ENCODE measurements at places on chromosomes 6 and 20.

DNA sequence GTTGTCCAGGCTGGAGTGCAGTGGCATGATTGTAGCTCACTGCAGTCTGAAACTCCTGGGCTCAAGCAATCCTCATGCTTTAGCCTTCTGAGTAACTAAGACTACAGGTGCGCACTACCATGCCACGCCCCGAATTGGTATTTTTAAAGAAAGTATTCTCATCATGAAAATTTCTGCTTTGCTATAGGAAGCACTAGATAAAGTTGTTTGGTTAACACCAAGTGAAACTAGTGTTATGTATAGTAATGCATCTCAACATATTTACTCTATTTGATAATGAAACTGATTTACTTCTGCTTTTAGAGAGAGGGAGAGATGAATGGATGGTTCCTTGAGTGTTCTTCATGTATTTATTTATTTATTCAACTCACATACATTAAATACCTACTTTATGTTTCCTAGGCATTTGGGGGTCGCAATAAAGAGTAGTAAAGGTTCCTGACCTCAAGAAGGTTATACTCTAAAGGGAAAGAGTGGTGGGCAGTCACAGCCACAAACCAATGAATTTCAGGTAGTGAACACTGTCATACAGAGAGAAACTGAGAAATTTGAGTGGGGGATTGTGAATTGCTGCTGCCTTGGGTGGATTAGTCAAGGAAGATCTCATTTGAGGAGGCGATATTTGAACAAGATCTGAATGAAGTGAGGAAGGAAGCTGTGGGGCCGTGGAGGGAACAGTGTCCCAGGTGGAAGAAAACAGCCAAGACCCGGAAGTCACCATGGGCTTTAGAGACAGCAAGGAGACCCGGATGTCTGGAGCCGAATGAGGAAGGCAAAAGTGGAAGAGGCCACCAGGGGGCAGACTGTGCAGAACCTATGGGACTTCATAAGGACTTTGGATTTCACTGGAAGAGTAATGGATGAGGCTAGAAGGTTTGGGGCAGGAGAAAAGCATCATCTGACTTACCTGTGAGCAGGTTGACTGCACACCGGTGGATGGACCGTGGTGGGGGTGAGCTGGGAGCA lies 185.6 kb downstream of the TSHZ2 start:
- peak; percentile 8 for DNase-seq

DNA sequence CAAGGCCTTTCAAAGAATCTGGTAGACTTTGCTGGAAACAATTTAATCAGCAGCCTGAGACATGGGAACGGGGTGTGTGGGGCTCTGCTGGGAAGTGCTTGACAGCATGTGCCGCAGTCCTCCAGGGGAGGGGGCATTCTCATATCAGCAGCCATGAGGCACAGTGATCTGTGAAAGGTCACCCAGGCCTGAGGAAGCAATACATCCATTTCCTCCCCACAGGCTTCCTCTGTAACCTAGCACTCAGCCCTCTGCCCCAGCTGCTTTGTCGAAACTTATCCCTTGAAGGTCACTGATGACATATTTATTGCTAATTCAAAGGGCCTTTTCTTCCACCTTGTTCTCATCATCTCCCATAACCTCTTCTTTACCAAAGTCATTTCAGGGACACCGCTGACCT lies 103.3 kb downstream of the TNFAIP3 start:
- DNase-seq, result no peak

DNA sequence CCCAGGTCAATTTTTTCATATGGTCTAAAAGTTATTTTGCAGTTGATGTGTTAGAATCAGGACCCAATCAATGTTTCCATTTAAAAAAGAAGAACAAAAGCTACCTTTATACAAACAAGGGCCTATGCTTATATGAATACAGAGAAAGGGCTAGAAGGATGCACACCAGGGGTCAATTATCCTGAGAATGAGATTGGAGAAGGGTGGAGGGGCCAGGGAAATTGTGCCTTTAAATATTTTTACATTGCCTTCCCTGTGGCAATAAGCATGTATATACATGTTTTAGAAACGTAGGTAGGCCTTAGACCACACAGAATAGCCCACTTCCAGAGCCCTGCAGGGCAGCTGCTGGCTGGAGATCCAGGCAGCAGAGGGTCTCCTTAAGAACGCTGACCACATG lies 12.7 kb downstream of the EXOC2 start:
- no peak for DNase-seq

DNA sequence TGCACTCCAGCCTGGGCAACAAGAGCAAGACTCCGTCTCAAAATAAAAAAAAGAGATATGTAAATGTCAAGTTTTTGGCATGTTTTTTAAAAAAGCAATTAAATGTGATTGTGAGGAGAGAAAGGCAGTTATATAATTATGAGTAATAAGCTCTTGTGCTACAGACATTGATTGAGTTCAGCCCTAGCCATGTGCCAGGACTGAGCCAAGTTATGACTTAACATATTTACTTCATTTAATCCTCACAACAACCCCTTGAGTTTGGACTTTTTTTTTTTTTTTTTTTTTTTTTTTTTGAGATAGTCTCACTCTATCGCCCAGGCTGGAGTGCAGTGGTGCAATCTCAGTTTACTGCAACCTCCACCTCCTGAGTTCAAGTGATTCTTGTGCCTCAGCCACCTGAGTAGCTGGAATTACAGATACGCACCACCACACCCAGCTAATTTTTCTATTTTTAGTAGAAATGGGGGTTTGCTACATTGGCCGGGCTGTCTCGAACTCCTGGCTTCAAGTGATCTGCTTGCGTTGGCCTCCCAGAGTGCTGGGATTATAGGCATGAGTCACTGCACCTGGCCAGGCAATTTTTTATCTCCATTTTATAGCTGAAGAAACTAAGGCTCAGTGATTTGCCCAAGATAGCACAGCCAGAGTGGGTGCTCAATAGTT lies 15.0 kb upstream of the CSE1L start:
- DNase-seq, result no peak

DNA sequence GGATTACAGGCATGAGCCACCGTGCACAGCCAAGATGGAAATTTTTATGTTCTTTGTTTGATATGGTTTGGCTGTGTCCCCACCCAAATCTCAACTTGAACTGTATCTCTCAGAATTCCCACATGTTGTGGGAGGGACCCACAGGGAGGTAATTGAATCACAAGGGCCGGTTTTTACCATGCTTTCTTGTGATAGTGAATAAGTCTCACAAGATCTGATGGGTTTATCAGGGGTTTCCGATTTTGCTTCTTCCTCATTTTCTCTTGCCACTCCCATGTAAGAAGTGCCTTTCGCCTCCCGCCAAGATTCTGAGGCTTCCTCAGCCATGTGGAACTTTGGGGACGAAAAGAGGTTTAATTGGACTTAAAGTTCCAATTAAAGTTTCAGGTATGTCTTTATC lies 14.6 kb downstream of the EEF1A1 start:
- no peak for DNase-seq

DNA sequence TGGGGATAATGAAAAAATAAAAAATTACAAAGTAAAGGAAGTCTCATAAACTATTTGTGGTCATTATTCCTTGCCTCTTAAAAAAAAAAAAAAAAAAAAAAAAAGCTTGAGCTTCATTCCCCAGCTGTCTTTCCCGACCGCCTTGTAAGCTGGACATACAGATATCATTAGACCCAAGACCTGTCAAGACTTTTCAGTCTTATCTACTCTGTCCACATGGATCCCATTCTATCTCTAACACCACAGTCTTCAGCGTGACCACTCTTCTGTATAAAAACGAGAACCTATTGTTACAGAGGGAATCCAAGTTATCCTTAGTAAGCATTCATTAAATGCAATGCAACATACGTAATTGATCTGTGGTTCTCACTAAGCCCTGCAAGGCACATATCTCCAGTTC lies 423.5 kb downstream of the MEI4 start:
- no peak for DNase-seq

DNA sequence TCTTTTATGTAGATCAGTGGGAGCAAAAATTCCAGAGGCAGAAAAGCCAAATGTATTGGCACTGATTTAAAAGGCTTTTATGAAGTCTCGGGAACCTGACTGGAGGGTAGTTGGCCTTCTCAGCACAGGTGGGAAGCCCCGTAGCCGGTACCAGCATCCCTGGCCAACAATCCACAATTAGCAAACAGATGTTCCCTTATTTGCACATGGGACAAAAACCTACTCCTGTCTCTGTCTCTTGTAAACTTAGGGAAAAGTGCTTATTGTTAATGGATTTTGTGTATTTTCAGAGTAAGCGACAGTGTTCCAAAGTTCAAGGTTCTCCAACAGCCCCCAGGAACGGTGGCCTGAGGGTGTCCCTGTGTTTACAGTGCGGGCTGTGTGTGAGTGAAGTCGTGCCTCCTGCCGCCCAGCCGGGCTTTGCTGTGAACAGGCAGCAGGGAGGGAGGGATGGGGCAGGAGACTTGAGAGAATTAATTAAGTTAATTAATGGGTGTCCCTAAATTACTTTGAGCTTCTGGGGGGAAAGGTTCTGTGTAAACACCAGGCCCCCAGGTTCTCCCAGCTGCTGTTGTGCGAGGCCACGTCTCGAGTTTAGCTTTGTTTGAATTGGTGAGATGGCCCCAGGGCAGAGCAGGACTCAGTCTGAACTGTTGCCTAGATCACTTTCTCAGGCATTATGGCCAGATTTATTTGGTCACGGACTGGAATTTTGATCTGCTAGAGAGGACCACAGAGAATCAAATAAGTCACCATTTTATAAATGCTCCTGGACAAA lies 3.9 kb downstream of the SYNJ2 start:
- no peak for DNase-seq

DNA sequence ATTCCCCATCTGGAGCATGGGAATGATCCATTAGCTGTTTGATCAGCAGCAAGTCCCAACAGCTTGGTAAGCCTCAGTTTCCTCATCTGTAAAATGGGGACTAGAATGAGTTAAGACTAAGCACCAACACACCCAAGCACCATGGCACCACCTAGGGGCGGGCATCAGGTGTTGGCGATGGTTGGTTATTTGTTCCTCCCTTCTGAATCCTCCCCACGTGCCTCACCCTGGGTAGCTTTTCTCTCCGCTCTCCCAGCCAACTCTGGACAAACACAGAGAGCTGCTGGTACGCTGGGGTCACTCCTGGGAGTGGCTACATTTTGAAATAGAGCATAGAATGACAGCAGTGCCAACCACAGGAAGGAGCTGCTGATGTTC lies 13.3 kb upstream of the ITPR3 start:
- DNase-seq, result no peak

- DNase-seq, result no peak
Measured at GRCh38 chr6:77561768-77562314, 91.0 kb upstream of the MEI4 start.

GRCh38 chr6:160238761-160239751 lies 19.6 kb downstream of the SLC22A2 start:
- no peak for DNase-seq

DNA sequence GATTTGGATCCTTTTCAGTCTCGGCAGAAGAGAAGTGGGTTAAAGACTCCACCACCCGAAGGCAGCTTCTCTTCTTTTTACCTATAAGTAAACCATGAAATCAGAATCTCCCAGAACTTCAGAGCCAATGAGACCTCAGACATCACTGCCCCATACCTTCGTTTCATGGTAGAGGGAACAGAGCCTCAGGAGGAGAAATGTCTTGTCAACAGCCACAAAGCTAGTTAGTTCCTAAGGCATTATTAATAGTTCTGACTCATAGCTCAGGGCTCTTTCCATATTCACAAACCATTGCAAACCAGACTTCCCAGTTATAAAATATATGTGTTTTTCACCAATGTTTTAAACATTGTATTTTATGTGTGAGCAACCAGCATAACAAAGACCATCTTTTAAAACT lies 118.7 kb upstream of the RIPOR2 start:
- no peak for DNase-seq

DNA sequence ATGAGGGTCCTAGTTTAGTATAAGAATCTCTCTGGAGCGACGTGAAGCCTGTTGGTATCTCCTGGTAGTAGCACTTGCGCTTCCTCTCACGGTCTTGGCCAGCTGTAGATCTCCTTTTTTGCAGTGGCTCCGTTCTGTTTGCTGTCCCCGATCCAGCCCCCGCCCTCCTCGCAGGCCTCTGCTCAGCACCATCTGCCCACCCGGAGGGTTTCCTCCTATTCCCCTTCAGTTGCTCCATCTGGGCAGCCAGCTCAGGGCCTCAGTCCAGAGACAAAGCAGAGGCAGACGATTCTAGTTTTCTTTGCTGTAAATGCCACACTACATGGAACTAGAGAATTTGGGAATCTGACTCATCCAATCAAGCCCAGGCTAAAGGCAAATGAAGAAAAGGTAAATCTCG lies 126.6 kb downstream of the TIAM2 start:
- DNase-seq, result no peak

DNA sequence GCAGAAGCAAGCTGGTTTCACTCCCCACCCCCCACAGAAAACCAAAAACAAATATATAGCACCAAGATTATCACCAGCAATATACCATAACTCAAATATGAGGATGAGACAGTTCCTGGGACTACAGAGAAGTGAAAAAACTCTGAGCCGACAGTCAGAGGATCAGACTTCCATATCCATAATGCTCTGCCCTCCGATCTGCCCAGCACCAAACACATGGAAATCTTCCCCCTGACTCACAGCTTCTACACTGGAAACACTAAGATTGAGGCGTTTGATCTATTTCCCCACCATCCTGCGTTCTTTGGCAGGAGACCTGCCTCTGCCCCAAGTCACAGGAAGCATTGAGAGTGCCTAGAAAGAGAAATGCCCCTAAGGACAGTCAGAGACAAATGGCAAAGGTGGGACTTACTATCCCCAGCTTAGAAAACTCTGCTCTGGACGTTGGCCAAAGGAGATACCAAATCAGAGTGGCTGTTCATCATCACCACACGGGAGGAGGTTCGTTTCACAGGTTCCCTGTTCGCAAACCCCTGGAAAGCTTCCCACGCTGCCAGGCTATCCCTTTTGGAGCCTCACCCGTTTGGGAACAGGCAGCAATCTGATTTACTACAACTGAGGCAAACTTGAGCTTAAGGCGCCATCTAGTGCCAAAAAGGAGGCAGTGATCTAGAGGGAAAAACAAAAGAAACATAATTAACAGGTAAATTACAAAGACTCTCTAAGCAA lies 48.7 kb upstream of the SRSF6 start:
- no peak for DNase-seq

DNA sequence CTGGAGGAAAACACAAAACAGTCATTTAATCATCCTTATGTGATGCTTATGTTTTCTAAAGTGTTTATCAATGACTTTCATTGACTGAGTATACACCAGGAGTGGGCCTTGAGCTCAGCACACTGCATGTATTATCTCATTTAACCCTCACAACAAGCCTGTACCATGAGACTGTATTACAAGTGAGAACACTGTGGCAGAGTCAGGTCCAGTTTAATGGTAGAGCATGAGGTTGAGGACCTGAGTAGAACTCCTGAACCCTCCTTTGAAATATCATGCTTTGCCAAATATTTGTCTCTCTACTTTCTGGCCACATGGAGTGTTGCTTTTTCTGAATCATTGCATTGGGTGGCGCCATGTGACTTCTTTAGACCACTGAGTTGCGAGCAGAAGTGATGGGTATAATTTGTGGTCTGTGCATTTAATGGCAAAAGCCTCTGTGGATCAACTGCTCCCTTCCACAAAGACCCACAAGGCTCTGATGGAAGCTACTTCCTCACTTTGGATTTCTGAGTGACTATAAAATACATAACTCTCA lies 65.0 kb upstream of the SIRPG start:
- no peak for DNase-seq

GRCh38 chr6:21710908-21711627 lies 117.5 kb downstream of the SOX4 start:
- no peak for DNase-seq

- no peak for DNase-seq
Measured at GRCh38 chr6:6724539-6725467, 136.3 kb downstream of the LY86 start.
